GM12892 (cell line): ENCODE measurements at places on chromosomes 4 and X.

DNA sequence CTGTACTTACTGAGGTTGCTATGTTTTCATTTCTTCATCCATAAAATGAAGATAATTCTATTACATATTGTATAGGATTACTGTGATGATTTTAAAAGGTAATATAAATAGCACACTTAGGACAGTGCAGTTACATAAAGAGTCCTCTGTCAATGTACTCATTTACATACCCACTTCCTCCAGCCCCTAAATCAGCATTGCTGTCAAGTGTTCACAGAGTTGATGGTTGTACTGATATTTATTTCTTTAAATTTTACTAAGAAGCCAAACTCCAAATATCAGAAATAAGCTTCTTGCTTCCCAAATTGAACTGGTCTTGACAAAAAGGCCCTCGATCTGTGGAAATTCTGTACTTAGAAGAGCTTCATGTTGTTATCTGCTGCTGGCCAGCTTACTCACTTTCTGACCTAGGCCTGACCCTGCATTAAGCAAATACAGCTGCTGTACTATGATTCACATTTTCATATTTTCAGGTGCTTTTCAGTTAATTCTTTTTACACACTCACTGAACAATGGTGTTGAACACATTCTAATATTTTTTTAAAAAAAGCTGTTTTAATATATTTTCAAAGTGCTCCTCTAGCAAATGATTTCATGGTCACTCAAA lies 259.6 kb downstream of the UNC5C start:
- no peak for DNase-seq

GRCh38 chrX:137052643-137053235 lies 18.9 kb upstream of the GPR101 start:
- DNase-seq, result no peak

DNA sequence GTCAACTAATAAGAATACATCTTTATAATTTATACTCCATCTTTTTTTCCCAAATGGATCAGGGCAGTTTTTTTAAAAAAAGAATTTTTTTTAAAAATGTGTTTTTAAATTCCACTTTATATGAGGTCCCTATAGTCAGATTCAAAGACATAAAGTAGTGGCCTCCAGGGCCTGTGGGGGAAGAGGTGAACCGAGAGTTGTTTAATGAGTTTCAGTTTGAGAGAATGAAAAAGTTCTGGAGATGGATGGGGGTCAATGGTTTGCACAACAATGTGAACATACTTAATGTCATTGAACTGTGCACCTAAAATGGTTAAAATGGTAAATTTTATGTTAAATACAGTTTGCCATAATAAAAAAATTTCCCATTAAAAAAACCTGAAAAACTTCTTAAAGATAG lies 53.8 kb downstream of the ZNF827 start:
- DNase-seq, result no peak

DNA sequence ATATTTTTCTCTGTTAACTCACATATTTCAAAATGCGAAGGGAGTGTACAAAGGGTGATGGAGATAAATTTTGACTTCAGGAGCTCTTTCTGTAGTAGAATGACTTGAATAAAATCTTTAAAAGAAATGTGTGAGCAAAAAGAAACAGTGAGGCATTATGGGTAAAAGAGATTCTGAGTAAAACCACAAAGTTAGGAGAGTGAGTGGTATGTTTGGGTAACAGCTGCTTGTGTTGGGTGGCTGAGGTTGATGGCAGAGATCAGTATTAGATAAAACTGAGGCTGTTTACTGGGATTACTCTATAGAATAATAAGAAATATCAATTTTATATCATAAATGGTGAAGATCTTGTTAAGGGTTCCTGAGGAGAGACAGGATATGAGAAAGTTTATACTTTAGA lies 434.2 kb upstream of the AMOT start:
- no peak for DNase-seq

- DNase-seq, result no peak
Measured at GRCh38 chrX:12440246-12440645, 302.0 kb downstream of the FRMPD4 start.

DNA sequence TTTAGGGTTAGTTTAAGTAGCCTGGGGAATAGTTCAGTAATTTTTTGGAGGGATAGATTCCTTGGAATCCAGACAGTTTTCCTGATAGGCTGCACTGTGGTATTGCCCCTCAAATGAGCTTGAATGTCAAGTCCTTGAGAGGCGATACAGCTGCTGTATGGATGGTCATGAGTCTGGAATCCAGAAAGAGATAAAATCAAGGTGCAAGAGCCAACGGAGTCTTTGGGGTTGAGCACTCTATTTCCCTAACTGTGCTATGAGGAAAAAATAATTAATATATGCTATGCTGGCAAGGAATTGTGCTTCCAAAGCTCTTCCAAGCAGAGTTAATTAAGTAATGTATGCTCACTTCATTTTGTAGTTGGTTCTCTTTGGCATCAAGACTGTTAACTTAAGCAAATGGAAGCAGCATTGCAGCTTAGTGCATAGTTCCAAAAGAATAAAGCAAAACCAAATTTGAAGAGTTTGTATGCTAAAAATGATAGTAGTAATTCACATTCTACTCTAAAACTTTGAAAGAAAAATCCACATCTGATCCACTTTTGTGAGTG lies 48.8 kb downstream of the LIMCH1 start:
- no peak for DNase-seq

DNA sequence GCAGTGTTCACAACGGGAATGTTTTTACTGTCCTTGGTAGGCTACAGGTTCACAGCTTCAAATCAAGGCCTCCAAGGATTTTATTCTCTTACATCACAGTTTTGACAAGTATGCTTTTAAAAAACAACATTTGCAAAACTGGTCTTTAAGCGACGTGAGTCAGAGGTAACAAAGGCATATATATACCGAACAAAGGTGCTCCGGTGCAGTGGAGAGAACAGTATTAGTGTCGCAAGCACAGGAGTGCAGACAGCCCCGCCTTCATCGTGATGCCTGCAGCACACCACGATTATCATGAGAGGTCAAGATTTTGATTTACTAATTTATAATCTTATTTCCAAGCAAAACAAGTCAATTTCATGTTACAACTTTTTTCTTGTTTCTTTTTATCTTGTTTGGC lies 90.8 kb downstream of the GATB start:
- DNase-seq, result no peak

DNA sequence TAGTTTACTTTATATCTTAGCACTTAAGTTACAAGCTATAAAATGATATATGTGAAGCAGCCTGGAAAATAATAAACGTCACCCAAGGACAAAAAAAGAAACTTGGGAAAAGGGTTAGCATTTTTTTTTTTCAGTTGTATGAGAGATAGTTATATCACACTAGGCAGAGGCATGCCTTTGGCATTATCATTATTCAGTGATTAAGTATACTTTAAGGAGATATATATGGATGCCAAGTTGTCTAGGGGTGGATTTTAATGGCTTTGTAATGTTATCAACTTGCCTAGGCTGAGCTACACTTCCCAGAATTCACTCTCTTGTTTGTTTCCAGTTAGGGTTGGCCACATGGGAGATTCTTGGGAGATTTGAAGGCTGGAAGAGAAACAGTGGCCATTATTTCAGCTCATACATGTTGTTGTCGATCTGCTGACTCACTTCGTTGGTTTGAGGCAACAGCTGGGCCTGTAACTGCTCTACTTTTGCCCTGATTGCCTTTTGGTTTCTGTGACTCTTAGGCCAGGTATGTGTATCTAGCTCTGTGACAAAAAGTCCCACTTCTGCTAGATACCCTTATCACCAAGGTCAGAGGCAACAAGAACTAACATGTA lies 11.5 kb upstream of the SRPX start:
- DNase-seq, result no peak

GRCh38 chrX:6849716-6850414 lies 297.6 kb upstream of the STS start:
- DNase-seq, result no peak

GRCh38 chr4:38194047-38194602 lies 233.9 kb downstream of the PTTG2 start:
- no peak for DNase-seq

DNA sequence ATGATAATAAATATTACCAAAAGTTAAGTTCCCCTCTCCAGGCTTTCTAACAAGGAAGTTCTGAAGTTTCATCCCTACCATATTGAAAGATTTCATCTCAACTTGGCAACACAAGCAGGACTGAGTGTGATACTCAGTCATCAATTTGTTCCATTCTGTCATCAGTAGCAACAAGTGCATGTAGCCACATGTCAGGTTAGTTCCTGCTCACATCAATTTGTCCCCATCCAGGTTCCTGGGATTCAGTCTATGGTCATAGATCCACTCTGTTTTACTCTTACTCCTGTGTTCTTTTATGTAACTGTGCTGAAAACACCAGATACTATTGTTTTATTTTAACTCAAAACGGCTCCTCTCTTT lies 22.2 kb downstream of the SMPX start:
- no peak for DNase-seq

GRCh38 chr4:75343333-75343732 lies 170.9 kb downstream of the RCHY1 start:
- DNase-seq, result no peak

DNA sequence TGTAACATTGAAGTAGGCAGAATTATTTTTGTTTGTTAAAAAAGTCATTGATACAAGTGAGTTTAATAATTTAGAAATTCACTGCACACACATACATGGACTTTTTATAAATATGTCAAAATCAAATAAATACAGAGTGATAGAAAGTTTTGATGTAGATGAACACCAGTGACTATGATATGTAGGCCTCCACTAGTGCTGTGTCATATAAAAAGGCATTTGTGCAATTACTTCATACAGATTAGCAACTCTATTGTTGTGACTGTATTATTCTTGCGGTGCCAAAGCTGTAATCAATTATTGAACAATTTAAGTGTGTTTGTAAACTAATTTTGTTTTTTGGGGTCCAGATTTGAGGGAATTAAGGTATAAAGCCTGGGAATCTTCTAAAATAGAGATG lies 366.2 kb upstream of the PITX2 start:
- DNase-seq, result no peak

DNA sequence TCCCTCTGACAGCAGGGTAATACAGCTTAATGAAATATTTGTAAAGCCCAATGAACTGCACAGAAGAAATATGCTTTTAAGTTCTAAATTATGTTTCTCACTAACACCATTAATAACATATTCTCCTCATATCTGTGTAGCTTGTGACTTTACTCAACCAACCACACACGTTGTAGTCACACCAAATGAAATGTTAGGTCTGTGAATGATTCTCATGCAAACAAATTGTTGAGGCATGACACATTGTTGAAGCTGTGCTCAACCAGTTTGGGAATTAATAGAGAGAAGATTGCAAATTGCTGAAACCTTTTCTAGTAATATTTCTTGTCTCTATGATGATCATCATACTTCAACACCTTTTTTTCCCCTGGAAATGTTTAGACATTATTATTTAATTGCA lies 645.9 kb downstream of the PCDH7 start:
- no peak for DNase-seq

- DNase-seq, result peak; percentile 31
Measured at GRCh38 chr4:15003401-15003890, 1.2 kb downstream of the CPEB2 start.

DNA sequence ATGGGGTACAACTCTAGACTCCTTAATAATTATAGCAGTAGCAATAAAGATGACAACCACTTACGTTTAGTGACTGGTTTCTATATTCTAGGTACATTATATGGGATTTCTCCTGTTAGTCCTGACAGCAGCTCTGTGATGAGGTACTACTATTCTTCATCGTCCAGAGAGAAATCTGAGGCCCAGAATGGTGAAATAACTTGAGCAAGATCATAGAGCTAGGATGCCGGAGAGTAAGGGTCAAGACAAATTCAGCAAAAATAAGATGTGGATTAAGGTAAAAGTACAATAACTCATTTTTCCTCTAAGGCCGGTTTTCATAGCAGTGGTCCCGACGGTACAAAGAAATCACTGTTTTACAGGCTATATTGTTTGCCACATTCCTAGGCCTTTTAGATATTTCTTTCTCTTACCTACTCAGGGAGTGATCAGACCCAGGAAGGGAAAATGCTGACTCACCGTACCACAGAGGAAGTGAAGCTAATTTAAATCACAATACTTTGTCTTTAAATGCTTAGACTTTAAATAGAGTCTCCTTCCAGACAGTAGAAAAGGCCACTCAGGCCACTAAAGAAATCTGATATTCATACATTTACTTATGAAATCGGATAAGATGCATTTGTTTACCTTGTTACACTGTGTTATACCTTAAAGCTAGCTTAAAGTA lies 2023.0 kb upstream of the AGA start:
- DNase-seq, result no peak

- DNase-seq, result no peak
Measured at GRCh38 chrX:110015915-110016314, 13.0 kb downstream of the TMEM164 start.

- DNase-seq, result no peak
Measured at GRCh38 chrX:13376857-13377549, 57.1 kb upstream of the ATXN3L start.

GRCh38 chr4:53520116-53520515 lies 71.2 kb downstream of the LNX1 start:
- no peak for DNase-seq

GRCh38 chrX:138519296-138519695 lies 192.2 kb downstream of the FGF13 start:
- DNase-seq, result no peak

DNA sequence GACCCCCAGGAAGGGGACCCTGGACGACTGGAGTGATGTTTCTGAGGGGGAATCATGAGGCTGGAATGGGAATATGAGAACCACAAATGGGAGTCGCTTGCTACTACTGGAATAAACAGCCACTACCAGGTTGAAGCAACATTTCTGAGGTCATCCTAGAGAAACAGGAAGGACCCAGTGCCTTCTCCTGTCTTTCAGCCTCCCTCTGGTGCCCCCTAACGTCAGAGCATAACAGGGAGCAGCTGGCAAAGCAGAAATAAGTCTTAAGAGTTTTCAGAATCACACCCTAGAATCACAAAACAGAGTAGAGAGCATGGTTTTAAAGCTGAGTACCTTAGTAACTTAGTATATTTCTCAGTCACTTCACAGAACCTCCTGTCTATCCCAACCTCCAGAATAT lies 347.8 kb upstream of the PITX2 start:
- no peak for DNase-seq

DNA sequence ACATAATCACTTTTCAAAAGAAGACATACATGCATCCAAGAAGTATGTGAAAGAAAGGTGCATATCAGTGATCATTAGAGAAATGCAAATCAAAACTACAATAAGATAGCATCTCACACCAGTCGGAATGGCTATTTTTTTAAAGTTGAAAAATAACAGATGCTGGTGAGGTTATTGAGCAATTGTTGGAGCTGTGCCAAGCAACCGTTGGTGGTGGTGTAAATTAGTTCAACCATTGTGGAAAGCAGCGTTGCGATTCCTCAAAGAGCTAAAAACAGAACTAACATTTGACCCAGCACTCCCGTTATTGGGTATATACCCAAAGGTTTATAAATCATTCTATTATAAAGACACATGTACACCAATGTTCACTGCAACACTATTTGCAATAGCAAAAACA lies 14.2 kb downstream of the COX7B2 start:
- DNase-seq, result no peak
